ENCODE measurements at places on chromosomes 7 and 10. TPM values are rescaled to one million over a fixed set of nuclear protein-coding genes. Genes with fewer than 3 reads are reported as not detected.

DNA sequence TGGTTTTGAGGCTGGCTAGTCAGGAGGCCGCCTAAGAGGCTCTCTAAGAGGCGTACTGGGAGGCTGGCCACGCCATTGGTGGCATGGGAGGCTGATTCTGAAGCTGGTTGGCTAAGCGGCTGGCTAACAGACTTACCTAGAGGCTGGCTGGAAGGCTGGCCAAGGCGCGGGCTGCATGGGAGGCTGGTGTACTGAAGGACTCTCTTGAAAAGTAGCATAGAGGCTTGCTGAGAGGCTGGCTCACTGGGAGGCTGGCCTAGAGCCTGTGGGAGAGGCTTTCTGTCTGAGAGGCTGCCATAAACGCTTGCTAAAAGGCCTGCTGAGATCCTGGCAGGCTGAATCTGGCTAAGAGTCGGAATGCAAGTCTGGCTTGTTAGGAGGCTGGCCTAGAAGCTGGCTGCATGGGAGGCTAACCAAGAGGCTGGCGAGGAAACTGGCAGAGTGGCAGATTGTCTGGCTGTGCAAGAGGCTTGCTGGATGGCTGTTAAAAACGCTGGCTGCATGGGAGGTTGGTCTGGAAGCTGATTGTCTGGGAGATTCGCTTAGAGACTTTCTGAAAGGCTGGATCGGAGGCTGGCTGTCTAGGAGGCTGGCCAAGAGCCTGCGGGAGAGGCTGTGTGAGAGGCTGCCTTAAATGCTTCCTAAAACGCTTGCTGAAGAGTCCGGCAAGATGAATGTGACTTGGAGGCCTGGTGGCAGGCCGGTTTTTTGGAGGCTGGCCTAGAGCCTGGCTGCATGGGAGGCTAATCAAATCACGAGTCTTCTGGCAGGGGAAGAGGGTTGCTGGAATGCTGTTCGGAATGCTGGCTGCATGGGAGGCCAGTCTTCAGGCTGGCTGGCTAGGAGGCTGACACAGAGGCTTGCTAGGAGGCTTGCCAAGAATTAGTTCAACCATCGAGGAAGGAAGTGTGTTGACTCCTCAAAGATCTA is 134.2 kb downstream of the OR13A1 start:
- no peak for DNase-seq

DNA sequence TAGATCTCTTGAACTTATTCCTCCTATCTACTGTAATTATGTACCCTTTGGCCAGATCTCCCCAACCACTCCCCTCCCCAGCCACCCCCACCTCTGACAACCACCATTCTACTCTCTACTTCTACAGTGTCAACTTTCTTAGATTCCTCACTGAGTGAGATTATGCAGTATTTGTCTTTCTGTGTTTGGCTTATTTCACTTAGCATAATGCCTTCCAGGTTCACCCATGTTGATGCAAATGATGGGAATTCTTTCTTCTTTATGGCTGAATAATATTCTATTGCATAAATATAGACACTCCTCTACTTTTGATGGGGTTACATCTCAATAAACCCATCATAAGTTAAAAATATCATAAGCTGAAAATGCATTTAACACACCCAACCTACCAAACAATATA is 21.3 kb upstream of the HNRNPH3 start:
- no peak for DNase-seq

- no peak for DNase-seq
Observed at GRCh38 chr10:13942035-13942434, 355.3 kb downstream of the PRPF18 start.

DNA sequence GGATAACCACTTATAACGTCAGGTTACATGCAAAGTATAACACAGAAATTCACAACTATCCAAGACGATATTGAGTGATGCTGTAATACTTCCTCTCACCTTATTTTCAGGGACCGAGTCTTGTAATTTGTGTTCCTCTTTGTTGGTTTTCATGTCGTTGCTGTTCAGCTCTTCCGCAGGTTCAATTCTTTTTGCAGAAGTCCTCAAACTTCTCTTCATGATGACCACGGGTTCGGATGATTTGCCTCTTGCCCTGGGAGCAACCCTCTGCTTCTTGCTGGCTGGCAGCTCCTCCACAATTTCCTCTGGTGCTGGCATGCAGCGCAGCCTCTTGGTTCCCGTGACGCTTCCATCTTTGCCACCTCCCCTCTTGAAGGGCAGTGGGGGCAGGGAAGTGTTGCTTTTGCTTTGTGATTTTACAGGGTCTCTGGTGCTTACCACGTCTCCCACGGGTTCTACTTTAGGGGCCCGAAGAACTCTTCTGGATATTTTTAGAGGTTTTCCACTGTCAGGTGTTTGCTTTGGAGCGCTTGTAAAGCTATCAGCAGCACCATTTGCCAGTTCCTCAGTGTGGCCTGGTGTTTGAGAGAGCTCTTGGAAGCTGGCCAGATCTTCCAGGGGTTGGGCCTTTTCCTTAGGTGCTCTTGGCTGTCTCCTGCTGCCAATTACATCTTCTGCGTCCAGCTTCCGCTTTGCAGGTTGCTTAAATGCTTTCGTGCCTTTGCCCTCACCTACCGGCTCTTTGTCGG is 23.6 kb downstream of the MKI67 start:
- DNase-seq = no peak

DNA sequence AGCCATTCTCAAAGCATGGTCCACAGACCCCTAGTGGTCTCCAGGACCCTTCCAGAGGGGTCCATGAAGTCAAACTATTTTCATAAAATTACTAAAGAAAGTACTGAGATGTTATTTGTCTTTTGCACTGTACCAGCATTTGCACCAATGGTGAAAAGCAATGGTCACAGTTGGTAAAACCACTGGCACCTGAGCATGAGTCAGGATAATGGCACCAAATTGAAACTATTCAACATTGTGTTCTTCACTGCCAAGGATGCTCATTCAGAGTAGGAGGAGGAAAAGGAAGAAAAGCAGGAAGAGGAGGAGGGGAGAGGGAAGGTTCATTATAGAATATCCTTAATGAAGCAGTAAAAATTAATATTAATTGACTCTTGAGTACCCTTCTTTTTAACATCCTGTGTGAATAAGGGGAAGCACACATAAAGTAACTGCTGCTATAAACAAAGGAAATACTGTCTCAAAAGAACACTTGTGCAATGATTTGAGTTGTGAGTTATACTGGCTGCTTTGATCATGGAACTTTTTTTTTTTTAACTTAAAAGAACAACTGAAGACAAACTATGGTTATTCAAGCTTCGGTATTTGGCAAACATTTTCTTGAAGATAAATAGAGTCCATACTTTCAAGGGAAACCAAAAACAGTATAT is 60.2 kb downstream of the MPP7 start:
- no peak for DNase-seq

- DNase-seq = no peak
Observed at GRCh38 chr7:24419077-24419476, 135.1 kb downstream of the NPY start.

DNA sequence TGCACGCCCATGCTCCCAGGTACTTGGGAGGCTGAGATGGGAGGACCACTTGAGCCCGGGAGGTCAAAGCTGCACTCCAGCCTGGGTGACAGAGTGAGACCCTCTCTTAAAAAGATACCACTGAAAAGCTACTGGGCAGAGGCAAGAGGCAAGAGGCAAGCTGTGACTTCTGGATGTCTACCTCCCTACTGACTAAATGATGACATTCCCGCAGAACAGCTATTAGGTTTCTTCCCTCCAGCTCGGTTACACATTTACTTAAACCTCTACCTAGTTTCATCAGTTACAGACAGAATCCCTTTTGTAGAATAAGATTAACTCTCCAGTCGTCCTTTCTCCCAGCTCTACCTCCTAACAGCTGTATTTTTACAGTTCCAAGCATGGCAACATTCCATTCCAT is 21.2 kb downstream of the RHEB start:
- no peak for DNase-seq

GRCh38 chr10:124152139-124153022 is 59.0 kb upstream of the CHST15 start:
- no peak for DNase-seq

The LRRD1 gene
- 0.39 TPM for total RNA-seq

The HMX3 gene
- total RNA-seq = 0.20 TPM

The TMEM248 gene
- 101 TPM for total RNA-seq

The TAS2R5 gene
- 3.7 TPM for total RNA-seq

The SPRN gene
- total RNA-seq = 4.8 TPM

The ASAH2 gene
- 3.5 TPM for total RNA-seq
